ENCODE measurements at places on chromosomes 6 and 20.

DNA sequence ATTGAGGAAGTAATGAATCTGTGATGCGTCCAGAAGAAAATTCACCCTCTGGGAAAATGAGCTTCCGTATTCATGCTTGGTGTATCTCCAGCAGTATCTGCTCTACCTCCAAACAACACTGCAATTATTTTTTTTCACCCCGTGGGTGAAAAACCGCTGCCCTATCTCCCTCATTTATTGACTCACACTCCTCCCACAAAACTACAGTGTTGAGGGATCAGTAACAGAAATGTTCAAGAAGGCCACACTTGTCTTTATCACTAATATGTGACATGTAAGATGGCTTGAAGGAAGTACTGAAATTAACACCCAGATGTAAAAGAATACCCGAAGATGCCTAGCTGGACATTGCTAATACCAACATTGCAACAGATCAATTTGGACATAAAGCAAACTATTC lies 4.9 kb upstream of the TBX18 start:
- no peak for DNase-seq

DNA sequence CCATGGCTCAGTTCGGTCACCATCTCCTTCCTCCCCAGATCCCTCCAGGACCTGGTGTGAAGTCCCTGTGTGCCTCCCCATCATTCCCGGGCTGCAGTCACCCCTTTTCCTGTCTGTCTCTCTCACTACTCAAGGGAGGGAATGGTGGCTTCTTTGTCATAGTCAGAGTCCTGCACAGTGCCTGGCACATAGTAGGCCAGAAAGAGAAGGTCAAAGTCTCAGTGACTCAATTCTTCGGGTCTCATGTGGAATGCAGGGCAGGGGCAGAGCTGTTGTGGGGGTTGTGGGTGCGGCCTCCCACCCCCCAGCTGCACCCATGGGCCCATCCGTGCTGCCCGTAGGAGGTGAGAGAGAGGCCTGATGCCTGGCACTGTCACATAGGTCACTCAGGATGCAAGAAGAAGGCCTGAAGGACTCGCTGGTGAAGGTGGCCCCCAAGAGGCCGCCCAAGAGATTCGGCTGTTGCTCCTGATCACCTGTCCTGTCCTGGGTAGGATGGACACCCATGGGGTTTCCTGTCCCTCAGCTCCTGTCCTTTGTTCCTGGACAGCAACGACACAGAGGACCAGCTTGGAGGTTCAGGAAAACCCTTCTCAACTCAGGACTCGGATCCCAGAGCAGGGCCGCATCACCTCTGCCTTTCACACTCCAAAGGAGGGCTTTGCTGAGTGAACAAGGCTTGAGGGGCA lies 34.1 kb downstream of the RAB44 start:
- DNase-seq = no peak

- no peak for DNase-seq
Observed at GRCh38 chr6:160919723-160920440, 71.7 kb upstream of the MAP3K4 start.

DNA sequence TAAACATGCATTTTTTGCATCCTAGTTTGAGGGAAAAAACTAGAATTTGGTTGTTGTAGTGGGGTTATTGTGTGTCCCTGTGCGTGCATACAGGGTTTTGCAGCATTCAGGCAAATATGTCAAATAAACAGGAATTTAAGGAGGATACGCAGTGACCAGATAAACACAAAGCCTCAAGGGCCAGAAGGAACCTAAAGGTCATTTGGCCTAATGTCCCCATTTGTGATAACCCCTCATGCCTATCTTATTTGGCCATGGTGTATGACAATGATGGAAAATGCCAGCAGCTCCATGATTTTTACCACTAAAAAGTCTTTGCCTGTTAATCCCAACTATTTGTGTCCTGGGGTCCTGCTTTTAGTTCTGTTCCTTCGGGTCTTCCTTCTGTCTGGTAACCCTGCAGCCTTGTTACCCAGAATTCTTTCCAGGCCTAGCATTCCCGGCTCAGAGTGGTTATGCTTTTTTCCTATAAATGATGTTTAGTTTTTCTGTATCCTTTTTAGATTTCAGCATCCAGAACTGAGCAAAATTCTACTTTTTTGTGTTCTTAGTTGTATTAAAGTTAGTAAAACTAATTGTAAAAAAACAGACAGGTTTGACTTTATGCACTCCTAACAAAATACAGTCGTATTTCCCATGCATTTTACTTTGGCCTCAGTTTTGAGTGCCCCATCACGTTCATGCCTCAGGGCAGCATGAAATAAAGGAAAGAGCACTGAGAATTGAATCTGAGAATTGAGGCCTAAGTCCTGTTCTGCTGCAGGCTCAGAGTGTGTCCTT lies 4.4 kb downstream of the STX16 start:
- no peak for DNase-seq

GRCh38 chr6:104623052-104623690 lies 236.5 kb downstream of the HACE1 start:
- peak; percentile 18 for DNase-seq

DNA sequence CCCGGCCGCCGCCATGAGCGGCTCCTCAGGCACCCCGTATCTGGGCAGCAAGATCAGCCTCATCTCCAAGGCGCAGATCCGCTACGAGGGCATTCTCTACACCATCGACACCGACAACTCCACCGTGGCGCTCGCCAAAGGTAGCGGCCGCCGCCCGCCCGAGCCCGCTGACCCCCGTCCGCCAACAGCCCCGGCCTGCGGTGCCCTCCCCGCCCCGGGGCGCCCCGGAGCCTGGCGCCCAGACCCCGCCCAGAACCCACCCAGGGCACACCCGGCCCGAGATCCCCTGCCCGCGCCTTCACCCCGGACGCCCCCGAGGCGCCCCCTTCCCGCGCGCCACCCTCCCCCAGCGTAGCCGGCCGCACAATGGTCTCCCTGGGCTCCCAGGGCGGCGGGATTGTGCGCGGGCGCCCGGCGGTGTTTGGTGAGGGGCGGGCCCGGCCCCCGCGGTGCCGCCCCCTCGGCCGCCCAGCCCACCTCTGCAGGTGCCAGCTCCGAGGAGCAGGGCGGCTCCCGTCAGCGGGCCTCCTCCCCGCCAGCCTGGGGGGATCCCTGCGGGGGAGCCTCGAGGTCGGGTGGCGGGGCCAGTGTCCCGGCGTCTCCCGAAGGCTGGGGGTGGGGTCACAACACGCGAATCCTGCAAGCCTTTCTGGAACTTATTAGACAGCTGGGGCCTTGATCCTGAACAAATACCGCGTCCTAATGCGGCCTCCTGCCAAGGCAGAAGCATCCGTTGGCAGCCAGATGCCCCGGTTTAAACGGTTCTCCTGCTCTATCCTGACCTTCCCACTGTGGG lies 577 bp downstream of the LSM14B start:
- no peak for DNase-seq

DNA sequence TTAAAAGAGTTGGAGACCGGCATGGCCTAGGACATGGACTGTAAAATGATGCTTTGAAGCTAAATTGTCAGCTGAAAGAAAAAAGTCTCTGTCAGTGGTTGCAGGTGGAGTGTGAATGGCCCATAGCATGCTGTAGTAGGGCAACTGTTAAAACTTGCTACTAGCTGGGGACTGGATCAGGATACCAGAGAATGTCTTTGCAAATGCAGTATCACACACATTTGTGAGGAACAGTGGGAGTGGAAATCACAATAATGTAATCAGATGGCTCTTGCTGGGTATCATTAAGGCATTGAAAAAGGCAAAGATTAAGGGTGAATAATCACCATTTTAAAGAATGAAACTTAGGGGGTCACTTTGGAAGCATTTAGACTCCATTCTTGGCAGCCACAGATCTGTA lies 737.9 kb downstream of the EYS start:
- DNase-seq = no peak

- no peak for DNase-seq
Observed at GRCh38 chr20:60883496-60883895, 368.6 kb upstream of the CDH4 start.

DNA sequence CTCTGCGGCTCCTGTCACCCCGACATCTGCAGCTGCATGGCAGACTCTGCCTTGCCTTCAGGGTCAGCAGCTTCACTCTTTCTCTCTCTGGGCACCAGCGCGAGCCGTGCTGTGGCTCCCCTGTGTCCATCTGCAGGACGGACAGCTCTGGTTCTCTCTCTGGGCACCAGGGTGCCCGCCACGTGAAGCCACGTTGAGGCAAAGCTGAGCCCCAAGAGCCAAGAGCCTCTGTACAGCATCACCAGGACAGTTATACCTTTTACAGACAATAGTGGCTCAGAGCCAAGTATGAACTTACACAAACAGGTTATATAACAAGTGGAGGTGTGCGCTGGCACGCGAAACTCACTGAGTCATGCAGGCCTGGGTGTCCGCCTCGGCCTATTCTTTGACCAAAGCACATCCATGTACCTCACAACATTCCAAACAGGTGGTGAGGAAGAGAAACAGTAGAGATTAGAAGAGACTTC lies 50.8 kb downstream of the FAM50B start:
- no peak for DNase-seq

DNA sequence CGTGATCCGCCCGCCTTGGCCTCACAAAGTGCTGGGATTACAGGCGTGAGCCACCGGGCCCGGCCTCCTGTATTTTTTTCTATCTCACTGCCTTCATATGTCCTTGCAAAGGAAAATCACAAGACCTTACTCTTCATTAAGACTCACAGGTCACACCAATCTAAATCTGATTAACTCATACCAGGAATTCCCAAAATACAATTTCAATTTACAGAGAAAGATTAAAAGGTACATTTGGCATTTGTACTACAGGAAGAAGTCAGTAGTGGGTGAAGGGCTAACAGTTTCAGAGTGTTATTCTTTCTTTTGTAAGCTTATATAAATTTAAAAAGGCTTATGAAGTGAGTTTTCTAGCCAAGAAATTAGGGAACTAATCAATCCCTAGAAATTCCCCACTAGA lies 87.4 kb downstream of the GPR63 start:
- no peak for DNase-seq

DNA sequence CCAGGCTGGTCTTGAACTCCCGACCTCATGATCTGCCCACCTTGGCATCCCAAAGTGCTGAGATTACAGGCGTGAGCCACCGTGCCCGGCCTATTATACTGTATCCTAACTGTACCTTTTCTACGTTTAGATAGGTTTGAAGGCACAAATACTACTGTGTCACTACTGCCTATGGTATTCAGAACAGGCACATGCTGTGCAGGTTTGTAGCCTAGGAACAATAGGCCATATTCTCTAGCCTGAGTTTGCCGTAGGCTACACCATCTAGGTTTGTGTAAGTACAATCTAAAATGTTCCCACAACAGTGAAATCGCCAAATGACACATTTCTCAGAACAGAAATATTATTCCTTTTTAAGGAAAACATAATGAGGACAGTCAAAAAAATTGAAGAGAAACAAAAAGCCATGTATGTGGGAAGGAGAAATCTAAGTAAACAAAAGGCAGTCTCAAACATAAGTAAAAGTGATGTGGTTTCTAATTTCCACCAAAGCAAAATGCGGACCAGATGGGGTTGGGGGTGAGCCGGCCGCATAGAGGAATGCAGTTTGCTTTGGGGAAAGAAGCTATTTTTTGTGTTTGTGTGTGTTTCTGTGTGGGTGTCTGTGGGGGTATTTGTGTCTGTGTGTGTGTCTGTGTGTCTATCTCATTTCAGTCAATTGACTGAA lies 192.6 kb upstream of the SALL4 start:
- DNase-seq = no peak

DNA sequence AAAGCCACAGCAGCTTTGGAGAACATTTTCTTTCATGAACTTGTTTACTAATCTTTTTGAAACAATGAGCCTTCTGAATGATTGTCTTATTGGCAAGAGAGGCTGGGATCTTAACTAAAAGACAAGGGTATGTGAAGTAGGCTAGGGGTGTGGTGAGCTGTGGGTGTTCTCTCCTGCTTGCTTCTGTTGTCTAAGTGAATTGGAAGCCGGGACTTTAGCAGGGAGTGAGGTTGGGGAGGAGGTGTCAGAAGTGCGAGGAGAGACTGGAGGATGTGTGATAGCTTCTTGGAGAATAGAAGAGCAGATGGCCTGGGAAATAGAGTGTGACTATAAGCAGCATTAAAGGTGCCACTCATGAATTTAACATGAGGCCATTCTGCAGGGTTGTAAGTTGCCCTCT lies 562.8 kb downstream of the UTRN start:
- no peak for DNase-seq

GRCh38 chr6:46927066-46927465 lies 5.3 kb upstream of the ADGRF5 start:
- no peak for DNase-seq

Measured in iPS DF 6.9 (cell line).